ENCODE measurements at places on chromosomes 3 and 15.

- no peak for DNase-seq
Observed at GRCh38 chr15:51720201-51720995, 17.1 kb downstream of the LYSMD2 start.

- DNase-seq, result no peak
Observed at GRCh38 chr3:10994306-10994705, 1.8 kb downstream of the SLC6A1 start.

DNA sequence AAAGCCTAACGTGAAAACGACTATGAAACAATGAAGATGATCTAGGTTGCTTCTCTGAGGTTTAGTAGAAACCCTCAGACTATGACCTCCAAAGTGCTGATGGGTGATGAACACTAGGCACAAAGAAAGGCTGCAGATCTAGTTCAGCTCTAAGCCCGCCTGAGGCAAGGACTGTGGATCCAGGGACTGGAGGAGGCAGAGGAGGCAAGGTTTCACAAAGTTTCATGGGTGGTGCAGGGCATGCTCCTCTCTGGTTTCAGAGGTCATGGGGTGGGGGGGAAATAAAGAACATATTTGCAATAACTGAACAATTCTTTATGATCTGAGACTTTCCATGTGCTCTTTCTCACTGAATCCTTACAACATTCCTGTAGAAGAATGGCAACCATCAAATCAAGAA, 679.2 kb downstream of the NTRK3 start:
- no peak for DNase-seq

- DNase-seq, result no peak
Observed at GRCh38 chr15:101052681-101053121, 133.5 kb downstream of the LRRK1 start.

- no peak for DNase-seq
Observed at GRCh38 chr3:160841455-160841854, 85.4 kb downstream of the PPM1L start.

GRCh38 chr15:65400760-65401610, 21.8 kb downstream of the IGDCC4 start:
- DNase-seq, result no peak

DNA sequence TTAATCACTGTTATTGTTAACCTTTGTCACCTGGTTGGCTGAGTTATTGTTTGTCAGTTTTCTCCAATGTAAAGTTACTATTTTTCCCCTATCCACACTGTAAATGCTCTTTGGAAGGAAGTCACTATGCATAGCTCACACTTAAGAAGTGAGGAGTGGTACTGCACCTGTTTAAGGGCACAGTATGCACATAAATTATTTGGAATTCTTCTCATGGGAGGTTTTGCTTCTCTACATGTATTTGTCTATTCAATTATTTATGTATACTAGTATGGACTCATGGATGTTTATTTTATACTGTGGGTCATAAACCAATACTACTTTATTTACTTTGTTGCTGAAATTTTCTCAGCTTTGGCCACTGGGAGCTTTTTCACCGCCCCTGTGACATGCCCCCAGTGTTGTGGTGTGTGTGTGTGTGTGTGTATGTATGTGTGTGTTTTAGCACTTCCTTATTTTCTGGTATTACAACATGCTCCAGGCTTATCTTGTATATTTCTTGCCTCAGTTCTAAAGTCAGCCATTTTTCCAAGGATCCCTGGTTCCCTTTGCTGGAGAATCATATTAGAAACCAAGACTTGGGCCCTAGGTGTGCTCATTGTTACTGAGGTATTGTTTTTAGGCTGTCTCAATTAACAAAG, 290.5 kb downstream of the KBTBD8 start:
- DNase-seq, result no peak

- no peak for DNase-seq
Observed at GRCh38 chr3:16326724-16327349, 61.8 kb downstream of the OXNAD1 start.

DNA sequence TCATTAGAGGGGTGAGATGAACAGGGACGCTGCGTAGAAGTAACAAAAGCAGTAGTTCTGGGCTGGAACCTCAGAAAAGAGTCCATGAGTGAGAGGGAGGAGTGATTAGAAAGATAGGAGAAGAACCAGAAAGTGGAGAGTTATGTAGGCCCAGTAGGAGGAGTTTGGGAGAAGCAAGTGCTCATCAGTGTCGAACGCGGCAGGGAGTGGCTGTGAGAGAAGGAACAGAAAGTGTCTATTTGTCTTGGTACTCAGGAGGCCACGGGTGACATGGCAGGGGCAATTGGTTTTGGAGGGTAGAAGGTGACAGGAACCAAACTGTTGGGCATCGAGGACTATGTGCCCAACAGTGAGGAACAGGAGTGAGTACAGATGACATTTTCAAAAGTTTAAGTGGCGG, 1.3 kb upstream of the INSYN1 start:
- DNase-seq, result no peak

DNA sequence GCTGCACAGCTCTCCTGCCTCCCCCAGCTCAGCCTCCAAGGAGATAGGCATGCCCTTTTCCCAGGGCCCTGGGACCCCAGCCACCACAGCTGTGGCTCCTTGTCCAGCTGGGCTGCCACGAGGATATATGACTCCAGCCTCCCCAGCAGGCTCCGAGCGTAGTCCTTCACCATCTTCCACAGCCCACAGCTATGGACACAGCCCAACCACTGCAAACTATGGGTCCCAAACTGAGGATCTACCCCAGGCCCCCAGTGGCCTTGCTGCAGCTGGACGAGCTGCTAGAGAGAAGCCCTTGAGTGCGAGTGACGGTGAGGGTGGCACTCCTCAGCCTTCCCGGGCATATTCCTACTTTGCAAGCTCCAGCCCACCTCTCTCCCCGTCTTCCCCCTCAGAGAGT, 20.5 kb upstream of the APEH start:
- no peak for DNase-seq

- DNase-seq, result no peak
Observed at GRCh38 chr3:100274361-100274760, 13.6 kb downstream of the TBC1D23 start.

DNA sequence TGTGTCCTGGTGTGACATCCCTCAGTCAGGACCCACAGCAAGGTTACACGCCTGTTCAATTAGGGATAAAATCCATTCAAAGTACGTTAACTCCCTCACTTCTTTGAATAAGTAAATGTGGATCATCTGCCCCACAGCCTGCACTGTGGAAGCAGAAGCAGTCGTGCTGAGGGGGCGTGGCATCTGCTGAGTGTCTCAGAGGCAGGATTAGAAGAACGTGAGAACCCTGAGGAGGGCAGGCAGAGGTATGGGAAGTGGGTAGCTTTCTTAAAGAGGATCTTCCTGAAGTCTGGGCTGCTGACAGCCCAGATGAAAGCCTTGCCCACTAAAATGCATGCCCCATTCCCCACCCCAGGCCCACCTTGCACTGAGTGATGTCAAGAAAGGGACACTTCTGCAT, 28.5 kb downstream of the CRABP1 start:
- DNase-seq, result no peak

DNA sequence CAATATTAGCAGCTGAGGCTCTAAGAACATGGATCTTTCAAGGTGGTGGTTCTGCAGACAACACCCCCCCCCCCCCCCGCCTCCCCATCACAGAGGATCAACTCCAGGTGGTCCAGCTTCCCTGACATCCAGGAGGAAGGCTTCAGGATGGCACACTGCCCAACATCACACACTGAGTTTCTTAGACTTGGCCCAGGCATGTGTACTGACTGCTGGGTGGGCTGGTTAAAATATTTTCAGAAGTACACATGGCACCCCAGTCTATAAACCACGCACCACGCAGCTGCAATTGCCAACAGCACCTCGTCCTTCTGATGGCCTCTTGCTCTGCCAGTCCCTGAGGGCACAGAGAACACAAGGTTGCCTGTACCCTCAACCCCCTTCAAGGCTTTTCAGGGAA, 22.1 kb downstream of the SRPRB start:
- no peak for DNase-seq

All from kidney epithelial cell (primary cell).